DMS53 (cell line): ENCODE measurements at places on chromosomes 12 and 14.

DNA sequence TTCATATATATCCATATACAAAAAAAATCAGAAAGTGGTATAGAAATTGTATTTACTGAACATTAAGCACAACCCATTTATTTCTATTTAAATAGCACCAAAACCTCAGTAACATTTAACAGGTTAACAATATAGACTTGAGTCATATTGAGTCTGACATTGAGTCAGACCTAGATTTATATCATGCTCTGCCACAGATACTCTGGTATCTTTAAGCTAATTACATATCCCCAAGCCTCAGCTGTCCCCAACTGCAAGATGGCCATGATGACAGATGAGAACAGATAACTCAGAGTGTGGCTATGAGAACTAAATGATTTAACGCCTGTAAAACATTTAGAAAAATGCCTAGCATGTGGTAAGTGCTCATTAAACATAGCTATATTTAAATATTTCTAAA is 40.3 kb downstream of the IFNG start:
- DNase-seq = no peak

DNA sequence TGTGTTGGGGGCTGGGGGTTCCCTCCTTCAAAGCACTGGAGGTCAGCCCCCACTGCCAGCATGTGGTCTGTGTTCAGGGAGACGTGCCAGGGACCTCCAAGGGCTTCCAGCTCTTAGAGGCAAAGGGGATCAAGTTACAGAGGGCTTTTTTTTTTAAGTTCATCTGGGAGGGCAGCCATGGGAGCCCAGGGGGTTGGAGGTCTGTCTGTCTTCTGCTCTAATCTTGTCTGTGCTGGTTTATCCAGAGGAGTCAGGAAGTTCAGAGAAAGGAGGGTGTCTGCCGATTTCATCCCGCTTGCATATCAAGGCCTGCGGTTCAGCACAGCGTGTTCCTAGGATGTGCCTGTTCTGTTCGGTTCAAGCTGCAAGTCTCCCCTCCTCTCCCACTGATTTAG is 72.2 kb downstream of the TMEM132C start:
- no peak for DNase-seq

DNA sequence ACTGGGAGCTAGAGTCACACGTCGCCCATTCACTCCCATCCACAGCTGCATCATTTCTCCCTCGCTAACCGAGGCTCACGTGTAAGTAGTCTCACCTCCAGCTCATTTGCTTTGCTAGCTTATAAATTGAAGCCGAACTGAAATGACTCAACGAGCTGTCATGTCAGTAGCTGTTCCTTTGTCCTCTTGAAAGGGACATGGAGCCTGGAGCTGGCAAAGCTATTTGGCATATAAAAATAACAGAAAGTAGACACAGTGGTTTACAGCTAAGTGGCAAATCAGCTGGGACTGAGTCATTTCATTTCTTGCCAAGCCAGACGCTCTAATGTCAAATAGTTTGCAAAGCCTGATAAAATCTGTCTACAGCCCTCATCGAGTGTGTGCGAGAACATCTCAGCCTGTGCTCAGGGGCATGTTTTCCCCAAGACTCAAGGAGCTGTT is 114.4 kb upstream of the TMEM233 start:
- DNase-seq = no peak

DNA sequence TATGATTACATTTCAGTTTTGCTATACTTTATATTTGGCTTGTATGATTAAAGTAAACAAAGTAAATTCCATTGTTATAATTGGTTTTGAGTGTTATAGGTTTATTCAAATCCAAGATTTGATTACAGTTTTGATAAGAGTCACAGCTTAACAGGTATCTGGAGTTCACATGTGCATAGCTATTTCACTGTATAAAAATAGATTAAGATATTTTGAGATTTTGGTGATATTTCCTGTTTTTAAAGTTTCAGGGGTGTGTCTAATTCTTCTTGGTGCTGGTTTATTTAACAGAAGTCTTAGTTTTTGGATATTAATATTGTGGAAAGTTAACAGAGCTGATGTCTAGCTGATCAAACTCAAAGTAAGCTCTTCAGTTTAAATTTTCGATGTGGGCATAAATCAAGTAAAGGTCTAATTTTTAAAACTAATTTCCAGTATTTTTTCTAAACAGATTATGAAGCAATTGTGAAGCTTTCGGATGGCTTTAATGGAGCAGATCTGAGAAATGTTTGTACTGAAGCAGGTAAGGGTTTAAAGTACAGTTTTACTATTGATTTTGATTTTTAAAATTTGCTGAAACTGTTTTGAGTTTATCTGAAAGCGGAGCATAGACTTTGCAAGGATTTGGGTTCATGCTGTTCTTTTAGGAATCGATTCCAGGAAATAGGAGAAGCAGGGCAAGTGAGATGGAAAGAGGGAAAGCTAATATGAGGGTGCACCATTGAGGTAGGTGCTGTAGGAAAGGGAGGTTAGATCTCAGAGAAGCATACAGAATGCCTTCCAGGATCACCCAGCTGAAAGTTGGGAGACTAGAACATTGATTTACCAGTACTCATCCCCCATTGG is 6.2 kb upstream of the STYX start:
- DNase-seq = no peak

DNA sequence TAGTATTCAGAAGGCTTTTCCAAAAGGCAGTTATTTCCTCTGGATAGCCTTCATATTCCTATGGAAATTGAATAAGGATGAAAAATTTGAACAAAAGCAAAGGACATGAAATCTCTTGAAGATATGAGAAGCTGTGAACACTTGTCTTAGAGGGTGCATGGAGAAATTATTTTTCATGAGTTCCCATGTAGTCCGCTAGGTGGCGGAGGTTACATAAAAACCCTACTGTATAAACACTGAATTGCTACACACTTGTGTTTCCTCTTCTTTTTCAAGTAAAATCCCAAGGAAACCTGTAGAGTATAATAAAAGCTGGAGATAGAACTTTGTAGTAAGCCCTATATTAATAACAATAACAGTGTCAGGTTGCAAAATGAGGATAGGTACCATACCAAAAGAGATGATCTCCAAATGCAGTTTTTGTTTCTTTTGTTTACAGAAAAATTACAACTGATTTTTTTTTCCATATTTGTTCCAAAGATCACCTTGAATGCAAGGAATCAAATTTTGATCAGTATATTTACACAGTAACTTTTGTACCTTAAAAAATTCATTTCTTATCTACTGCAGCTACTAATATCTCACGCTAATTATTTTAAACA is 37.8 kb upstream of the OR4E1 start:
- peak; percentile 49 for DNase-seq

DNA sequence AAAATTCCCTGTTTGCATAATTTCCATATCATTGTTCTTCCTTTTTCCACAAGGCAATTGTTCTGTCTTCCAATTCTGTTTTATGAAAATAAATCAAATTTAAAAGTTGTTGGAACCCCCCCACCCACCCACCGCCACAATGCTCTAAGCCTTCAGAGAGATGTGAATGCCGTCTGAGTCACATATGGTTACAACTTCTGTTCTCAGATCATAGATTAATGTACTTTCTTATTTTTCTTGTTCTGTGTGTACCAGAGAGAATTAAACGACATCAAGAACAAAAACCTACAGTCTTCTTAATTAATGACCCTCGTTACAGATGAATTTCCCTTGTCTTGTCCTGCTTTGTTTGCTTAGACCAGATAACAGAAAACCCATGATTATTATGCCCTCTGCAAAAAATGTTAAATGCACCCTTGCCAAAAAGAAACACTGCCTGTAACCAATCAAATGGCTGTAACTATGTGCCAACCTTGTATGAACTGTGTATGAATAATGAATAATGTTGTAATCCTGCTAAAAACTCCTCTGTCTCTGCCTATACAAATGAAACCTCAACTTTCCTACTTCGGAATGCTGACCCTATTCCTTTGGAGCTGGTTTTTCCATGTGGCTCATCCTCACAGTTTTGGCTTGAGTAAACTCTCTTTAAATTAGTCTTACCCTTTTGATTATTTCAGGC is 14.0 kb downstream of the OR6S1 start:
- DNase-seq = no peak

DNA sequence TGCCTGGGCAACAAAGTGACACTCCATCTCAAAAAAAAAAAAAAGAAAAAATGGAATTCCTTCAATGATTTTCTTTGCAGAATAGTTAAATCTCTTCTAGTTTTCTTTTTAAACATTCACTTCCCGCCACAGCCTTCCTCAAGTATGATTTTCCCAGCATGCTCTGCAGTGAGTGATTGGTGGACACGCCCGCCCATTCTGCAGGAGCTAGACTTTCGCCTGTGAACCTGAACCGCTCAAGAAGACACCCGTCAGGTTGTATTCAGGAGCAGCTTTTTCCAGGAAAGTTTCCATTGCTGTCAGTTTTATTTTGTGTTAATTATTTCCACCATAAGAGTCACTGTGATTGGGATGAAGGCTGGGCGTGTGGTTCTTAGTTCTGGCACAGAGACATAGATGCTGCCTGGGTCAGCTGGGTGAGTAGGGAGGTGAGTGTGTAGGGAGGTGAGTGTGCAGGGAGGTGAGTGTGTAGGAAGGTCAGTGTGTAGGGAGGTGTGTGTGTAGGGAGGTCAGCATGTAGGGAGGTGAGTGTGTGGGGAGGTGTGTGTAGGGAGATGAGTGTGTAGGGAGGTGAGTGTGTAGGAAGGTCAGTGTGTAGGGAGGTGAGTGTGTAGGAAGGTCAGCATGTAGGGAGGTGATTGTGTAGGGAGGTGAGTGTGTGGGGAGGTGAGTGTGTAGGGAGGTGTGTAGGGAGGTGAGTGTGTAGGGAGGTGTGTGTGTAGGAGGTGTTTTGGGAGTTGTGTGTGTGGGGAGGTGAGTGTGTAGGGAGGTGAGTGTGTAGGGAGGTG is 76.2 kb downstream of the KIF26A start:
- DNase-seq = no peak

GRCh38 chr14:71729596-71729995 is 202.6 kb upstream of the RGS6 start:
- no peak for DNase-seq

DNA sequence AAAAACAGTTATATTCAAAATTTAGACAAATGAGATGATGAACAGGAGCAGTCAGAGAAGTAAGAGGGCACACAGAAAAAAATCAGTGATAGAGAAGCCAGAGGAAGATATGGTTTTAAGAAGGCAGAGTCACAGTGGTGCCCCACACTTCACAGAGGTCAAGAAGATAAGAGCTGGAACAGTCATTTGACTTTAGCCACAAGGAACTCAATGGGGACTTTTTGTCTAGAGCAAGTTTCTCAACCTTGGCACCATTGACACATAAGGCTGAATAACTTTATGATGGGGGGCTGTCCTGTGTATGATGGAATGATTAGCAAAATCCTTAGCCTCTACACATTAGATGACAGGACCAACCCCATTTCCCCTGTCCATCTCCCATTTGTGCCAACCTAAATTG is 172.8 kb upstream of the PLEKHG7 start:
- no peak for DNase-seq

- no peak for DNase-seq
Observed at GRCh38 chr14:102541771-102542170, 32.2 kb upstream of the ANKRD9 start.

DNA sequence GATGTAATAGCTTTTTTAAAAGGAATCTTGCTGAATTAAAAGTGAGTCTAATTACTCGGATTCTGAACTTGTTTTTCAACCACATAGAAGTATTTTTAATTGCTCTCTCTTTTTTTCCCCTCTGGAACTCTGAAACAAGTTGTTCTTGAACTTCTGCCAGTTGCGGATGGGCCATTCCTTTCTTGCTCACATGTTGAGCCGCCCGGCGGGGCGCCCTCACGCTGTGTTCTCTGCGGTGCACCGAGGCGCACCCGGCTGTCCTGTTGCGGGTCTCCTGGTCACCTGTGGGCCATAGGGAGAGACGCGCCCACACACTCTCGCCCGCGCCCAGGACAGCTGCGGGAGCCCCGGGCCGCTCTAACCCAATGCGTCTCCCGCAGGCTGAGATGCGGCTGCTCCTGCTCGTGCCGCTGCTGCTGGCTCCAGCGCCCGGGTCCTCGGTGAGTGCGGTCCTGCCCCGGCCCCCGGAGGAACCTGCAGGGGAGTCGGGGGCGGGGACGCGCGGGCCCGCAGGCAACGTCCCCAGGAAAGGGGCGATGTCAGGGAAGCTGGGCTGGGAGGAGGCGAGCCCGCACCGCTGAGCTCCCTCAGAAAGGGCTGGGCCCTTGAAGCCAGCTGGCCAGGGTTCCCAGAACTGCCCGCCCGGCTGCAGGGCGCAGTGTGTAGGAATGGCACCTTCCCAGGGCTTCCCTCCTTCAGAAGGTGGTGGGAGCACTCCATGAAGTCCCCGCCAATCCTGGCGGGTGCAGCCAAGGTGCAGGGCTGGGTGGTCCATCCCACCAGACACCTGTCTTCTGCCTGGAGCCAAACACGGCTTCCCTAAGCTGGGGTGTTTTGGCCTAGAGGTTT is 2.3 kb downstream of the PAPLN start:
- DNase-seq = peak; percentile 22

- no peak for DNase-seq
Observed at GRCh38 chr12:104602896-104603295, 146.1 kb downstream of the CHST11 start.

GRCh38 chr14:95183532-95184412 is 26.4 kb upstream of the DICER1 start:
- no peak for DNase-seq

DNA sequence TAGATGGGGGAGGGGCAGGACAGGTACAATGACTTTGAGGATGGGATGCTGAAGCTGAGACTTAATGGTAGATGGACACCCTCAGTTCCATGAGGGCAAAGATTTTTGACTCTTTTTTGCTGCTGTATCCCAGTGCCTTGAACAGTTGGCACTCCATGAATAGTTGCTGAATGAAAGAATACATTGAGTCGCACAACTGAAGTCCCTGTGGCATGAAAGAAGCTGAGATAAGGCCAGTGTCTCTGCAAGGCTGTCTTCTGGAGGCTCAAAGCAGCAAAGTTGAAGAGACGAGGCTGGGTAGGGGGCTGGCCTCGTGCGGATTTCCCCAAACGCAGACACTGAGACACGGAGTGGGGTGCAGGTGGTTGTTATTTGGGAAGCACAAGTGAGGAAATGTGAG is 179.3 kb downstream of the ADCK1 start:
- no peak for DNase-seq

DNA sequence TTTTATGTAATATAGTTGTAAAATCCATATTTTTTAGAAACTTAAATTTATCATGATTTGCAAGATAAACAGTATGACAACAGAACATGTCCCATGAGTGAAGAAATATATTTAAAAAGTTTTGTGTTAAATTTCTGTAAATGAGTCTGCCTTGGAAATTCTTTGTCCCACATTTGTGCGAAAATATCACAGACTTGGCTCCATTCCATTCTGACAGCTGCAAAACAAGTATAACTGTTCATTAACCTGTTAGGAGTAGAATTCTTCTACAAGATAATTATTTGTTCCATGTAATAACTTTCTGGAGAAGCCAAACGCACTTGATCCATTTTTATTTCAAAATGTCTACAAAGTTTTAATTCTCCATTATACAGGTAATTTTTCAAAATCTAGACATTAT is 37.9 kb downstream of the MDM1 start:
- no peak for DNase-seq

DNA sequence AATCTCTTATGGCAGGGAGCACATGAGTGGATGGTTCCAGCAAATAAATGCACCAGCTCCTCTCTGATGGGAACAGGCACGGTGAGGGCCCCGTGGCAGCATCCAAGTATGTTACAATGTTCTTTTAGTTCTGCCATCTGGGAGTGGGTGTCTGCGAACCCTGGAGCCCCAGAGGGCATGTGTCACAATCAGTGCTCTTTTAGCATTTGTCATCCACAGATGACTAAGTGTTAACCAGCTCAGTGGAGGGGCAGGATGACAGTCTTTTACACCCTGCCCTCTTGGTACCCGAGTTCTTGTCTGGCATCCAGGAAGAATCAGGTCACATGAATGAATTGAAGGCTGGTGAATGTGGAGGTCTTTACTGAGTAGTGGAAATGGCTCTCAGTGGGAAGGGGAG is 560.4 kb upstream of the FLRT2 start:
- peak; percentile 81 for DNase-seq

GRCh38 chr12:40971911-40972310 is 216.2 kb upstream of the PDZRN4 start:
- no peak for DNase-seq
